NCI-H2081 (cell line): ENCODE measurements at places on chromosomes 5 and 9.
A peak's percentile ranks its signal among the peaks of the same experiment; 100 is the strongest.

GRCh38 chr5:106601620-106602019 is 1069.1 kb downstream of the EFNA5 start:
- no peak for DNase-seq

- no peak for DNase-seq
Measured at GRCh38 chr9:129200255-129200654, 22.2 kb upstream of the IER5L start.

- DNase-seq, result no peak
Measured at GRCh38 chr9:90423661-90424193, 218.9 kb downstream of the DIRAS2 start.

- DNase-seq, result no peak
Measured at GRCh38 chr5:81134066-81134465, 99.1 kb upstream of the CKMT2 start.

DNA sequence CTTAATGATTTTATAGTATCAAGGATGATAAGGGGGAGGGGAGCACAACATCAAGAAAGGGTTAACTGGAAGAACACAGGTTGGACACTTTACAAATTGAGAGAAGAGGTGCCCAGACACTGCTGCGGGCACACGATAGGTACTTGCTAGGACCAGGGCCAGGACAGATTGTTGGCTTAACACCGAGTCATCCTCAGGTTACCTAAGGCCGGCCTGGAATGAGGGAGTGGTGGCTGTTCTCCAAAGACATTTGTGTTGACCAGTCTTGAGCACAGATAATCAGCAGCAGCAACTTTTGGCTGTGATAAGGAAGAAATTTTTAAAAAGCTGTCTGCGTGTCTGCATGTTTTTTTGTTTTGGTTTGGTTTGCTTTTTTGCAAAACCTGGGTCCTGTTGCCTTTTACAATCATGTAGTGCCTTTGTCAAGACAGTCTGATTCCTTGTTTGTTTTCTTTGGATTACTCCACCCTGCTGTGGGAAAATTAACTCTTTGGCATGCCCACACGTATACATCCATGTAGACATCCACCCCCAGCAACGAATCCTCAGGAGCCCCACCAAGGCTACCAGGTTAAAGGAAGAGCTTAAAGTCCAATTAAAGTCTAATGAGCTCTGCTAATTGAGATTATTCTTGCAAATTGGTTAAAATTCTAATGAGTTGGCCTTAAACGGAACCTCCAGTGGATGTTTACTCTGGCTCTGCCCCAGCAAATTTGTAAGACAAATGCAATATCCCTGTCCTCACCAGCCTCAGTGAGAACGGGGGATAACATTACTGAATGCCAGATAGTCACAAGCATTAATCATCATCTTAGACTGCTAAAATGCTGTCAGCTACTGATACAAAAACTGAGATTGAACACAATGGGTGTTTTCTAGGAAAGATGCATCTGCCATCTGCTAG is 382.3 kb downstream of the ACTL7B start:
- peak; percentile 65 for DNase-seq

GRCh38 chr9:84620338-84620737 is 49.2 kb upstream of the NTRK2 start:
- DNase-seq, result no peak

- no peak for DNase-seq
Measured at GRCh38 chr9:115945009-115945431, 208.6 kb upstream of the PAPPA start.

GRCh38 chr9:126454215-126454614 is 127.6 kb downstream of the MVB12B start:
- DNase-seq, result no peak

- DNase-seq, result no peak
Measured at GRCh38 chr9:72352911-72353388, 12.1 kb downstream of the ZFAND5 start.

GRCh38 chr5:133203317-133204305 is 151.8 kb downstream of the HSPA4 start:
- DNase-seq, result no peak

DNA sequence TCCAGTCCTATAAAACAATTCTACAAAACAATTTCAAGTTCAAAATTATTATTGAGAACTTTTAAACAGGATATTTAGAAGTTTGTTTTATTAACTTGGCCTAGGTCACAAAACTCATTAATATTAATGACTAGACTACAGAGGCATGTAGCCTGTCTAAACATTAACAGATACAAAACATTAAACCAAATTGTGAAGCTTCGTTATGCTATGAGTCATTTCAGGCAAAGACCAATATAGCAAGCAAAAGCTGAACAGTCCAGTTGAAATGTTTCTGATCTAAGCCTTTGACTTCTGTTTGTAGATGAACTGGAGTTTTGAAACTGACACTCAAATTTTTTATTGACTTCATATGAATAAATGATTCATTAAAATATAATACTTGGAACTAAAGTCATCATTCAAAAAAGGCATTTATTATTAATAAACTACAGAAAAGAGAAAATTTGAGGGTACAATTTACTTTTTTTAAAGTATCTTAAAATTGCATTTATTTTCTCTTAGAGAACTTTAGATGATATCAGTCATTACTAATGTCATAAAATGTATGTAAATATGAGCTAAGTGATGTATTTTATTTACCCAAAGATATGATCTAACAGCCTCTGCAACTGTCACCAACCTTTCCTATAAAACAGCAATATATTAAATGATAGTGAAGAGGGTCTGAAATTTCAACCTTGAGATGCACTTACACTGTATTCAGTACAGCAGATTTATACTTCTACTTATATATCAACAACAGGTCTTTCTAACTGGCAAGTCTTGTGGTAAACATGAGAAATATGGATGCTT is 188.8 kb downstream of the COMMD10 start:
- DNase-seq, result no peak

DNA sequence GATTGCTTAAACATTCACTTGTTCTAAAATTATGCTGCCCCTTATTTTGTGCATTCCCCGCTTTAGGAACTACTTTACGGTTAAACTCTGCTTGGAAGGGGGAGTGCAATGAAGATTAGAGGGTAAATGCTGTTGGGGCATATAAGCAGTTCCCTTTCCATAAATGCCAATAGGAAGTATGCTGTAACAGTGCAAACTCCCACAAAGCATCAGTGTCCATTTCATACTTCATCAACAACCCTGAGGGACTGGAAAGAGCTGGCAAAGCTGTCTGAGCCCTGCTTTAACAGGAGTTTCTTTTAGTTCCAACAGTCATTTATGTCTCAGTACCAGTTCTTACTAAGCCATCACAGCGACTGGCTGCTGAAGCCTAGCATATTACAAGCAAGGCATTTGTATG is 1.8 kb downstream of the ACTL7A start:
- DNase-seq, result no peak

DNA sequence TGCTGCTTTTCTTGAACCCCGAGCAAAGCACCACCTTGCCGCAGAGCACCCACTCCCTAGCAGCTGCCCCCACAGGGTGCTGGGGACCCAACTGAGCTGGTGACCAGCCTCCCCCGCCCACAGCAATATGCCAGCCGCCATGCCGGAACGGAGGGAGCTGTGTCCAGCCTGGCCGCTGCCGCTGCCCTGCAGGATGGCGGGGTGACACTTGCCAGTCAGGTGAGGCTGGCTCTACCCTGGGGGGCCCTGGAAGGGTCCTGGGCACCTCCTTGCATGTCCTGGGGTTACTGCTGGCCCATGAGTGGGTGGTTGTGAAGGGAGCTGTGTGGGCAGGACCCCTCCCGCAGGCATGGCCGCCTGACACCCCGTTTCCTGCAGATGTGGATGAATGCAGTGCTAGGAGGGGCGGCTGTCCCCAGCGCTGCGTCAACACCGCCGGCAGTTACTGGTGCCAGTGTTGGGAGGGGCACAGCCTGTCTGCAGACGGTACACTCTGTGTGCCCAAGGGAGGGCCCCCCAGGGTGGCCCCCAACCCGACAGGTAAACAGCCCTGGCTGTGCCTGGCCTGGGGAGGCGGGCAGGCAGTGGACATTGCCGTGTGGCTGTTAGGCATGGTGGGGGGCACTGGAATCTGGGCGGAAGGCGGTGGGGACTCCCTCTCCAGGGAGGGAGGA is 7.2 kb downstream of the EGFL7 start:
- DNase-seq, result no peak

GRCh38 chr9:82036086-82036485 is 47.5 kb downstream of the SPATA31D1 start:
- no peak for DNase-seq

DNA sequence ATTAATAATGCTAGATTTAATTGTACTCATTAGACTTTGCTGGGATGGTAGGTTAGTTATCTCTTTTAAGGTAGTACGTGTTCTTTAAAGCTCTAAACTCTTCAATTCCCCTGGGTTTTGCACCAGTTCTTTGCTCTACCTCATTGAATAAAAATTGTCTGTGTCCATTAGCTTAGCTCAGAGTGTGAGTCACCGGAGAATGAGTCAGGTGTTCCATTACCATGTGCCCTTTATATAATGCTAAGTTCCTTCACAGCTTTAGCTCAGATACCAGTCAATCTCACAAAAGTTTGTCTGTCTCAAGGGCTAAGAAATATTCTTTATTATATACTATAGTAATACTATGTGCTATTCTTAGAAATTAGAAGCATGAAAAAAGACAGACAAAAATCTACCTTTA is 339.4 kb downstream of the PRELID2 start:
- no peak for DNase-seq

DNA sequence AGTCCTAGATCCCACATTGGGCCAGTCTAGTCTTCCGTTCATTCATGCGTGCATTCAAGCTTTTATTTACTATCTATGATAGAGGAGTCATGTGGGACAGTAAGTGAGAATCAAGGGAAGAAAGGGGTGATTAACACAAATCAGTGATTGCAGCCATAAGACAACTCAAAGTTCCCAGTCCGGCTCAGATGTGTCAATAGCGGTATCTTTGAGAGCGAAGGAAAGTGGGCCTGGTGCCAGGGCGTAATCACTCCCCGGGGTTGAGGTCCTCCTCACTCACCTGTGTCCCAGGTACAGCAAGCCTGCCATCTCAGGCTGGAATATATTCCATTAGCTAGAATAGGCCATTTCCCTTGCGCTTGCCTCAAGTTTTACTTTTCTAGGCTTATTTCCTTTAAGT is 196.3 kb downstream of the ATP10B start:
- DNase-seq, result no peak

DNA sequence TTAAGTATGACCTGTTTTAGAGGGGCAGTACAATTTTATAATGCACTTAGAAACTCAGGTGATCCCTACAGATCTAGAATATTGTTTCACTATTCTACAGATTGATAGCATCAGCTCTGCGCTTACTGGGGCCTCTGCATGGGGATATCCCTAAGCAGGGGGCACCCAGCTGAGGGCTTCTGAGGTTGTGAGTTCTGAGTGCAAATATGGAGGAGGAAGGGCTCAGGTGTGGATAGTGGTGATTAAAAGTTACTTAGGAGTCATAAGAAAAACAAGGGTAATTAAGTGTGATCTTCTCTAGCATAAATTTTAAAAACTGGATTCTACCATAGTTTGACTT is 274.4 kb downstream of the EFNA5 start:
- no peak for DNase-seq

DNA sequence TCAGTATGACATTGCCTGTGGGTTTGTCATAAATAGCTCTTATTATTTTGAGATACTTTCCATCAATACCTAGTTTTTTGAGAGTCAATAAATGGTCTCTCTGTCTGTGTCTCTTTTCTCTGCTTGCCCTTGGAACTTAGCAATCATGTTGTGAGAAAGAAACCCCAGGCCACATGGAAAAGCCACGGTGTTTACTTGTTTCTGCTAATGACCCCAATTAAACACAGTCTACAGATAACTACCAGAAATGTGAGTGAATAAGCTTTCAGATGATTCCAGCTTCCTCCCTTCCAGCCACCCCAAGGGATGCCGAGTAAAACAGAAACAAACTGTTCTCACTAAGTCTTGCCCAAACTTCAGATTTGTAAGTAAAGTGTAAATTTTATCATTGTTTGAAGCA is 584.9 kb downstream of the MAT2B start:
- no peak for DNase-seq

DNA sequence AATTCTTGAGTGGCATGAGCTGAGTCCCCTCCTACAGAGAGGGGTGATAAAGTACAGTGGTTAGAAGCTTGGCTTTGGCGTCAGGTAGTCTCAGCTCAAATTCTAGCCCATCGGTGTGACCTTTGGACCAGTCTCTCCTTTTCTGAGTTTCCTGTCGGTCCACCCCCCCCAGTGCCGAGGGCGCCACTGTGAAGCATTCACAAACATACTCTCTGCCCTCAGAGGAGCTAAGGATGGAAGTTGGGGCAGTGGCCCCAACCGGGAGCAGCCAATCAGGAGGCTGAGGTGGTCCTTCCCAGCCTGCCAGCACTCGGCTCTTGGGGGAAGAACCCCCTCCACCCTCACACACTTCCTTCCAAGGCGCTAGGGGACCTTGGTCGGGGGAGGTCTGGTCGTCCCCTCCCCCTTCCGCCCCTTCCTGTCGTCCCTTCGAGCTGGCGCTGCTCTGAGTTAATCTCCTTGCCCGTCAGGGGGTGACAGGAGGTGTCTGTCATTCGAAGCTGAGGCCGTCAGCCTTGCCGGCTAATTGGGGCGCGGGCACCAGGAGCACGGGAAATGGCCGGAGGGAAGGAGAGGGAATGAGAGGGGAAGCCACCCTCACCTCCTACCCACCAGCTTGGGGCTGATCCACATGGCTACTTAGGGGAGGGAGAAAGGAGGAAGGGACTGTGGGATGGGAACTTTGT is 53.0 kb downstream of the CXXC5 start:
- DNase-seq, result no peak

- no peak for DNase-seq
Measured at GRCh38 chr5:103624035-103624480, 61.5 kb upstream of the NUDT12 start.

DNA sequence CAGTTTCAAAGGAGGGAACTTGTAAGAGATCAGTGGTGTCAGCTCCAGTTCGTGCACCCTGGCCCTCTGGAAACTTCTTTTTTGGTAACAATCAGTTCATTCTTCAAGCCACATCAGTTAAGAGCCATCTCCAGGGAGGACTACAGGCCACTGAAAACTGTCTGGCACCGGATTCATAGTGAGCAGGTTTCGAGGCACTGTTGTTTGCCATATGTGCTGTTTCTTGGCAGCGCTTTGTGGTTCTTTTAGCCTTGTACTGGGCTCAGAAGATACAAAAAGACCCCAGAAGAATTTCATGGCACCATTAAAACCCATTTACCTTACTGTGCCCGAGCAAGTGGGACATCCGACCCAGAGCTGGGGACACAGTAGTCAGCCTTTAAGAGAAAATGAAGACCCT is 68.5 kb downstream of the OTULIN start:
- DNase-seq, result no peak

DNA sequence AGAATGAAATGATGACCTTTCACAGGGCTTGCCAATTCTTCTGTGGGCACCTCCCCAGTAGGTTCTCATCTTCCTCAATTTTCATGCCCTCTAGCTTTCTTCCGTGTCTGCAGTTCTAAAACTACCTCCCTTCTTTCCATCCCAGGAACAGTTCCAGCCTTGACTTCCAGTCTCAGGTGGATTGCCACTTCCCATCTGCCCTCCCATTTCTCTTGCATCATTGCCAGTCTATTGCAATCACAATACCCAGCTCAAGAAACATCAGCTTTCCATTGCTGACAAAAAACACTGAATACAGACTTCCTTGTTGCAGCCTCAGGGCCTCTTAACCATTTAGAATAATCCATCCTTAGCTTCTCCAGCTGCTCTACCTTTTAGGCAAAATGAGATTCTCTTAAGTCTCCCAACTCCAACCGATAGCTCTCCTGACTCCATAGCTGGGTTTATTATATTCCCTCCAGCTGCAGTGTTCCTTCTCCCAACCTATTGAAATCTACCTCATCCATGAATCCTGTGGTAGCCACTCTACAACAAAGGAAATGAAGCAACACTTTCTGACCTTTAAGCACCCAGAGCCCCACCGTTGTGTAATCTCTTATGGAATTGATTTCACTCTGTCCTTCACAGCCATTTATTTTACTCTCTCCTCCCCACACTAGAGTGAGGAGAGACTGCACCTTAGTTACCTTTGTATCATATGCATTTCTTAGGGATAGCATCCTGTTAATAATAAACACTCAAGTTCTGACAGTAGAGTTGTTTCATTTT is 75.6 kb upstream of the PCA3 start:
- DNase-seq, result no peak
